ENCODE measurements at places on chromosomes 16 and 17.

GRCh38 chr16:71847096-71847495, 1.3 kb downstream of the ATXN1L start:
- no peak for DNase-seq

DNA sequence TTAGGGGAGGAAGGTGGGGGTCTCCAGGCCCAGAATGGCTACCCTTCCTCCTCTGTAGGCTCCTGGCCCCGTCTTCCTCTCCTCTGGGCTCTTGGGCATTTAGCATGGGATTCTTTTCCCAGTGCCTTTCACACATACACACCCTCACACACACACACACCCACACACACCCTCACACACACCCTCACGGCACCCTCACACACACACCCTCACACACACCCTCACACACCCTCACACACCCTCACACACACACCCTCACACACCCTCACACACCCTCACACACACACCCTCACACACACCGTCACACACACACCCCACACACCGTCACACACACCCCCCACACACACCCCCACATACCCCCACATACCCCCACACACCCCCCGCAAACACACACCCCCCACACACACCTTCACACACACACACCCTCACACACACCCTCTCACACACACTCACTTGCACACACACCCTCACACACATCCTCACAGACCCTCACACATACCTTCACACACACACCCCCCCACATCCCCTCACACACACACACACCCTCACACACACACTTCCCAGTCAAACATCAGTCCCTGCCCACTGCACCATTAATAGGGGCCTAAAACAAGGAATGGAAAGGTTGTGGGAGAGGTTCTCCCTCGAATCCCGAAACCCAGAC, 845 bp downstream of the SGCA start:
- DNase-seq, result no peak

DNA sequence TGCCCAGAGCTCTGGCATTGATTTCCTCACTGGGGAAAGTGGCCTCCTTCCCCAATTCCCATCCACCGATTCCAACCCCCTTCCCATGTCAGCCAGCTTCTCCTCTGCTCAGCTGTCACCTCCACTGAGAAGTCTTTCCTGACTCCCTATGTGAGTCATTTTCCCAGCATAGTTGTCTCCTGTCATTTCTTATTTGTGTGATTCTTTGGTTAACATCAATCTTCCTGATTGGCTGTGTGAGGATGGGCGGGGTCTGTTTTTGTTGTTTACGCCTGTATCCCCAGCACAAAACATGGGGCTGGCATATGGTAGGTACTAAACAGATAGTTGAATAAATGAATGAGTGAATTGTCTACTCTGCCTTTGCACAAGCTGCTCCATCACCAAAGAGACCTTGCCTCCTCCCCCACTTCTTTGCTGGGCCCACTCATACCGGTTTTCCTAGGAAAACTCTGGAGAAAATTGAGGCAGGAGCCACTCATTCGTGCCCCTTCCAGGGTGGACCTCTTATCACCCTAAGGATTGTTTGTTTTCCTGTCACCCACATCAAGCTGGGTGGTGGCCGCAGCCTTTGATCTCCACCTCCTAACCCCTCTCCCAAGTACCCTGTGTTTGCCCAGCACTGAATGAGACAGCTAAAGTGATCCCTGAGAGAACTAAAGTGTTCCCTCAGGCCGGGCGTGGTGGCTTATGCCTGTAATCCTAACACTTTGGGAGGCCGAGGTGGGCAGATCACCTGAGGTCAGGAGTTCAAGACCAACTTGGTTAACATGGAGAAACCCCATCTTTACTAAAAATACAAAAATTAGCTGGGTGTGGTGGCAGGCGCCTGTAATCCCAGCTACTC, 1.2 kb upstream of the GRB7 start:
- no peak for DNase-seq

- DNase-seq, result no peak
Measured at GRCh38 chr16:86481607-86482006, 28.7 kb upstream of the FOXF1 start.

GRCh38 chr17:57645950-57646665, 99.0 kb downstream of the CCDC182 start:
- DNase-seq, result no peak

DNA sequence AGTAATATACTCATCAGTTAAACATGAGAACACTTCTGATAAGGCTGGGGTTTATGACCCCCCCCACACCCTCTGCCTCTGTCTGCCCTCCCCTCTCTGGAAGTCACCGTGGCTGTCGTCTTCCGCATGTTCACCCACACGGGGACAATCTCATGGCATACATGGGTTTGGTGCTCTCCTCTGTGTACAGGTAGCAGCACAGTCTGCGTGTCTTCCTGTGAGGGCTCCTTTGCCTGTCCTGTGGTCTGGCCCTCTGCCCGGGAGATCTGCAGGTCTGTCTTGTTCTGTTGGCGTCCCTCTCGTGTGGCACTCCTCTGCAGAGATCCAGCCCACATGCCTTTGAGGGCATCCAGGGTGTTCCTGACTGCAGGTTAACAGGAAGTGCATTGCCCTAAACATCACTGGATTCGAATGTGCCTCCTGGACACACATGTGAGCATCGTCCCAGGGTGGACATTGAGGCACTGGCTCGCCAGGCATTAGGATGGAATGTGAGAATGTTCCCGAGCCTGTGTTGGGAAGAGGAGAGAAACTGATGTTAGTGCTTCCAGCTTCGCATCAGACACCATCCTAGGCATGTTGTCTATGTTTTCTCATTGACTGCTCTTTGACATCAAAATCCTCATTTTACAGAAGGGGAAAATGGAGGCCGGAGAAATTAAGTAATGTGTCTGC, 54.5 kb downstream of the NKD1 start:
- no peak for DNase-seq

- DNase-seq, result no peak
Measured at GRCh38 chr17:72165867-72166439, 45.1 kb downstream of the SOX9 start.

DNA sequence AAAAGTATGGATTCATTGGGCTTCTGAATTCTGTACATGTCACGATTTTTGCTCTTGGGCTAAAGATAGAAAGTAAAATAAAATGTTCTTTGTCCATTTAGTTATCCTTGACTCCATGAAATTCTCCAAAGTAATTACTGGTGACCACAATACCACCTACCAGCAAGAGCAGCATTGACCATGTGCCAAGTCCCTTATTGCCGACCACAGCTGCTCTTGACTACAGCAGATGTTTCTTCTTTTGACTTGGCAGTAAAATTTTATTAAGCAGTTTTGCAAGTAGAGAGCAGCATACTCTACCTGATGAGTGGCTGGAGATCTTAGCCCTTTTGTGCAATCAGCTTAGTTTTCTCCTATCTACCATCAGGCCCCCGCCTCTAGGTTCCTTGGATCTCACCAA, 152.2 kb upstream of the TBX2 start:
- peak; percentile 48 for DNase-seq

DNA sequence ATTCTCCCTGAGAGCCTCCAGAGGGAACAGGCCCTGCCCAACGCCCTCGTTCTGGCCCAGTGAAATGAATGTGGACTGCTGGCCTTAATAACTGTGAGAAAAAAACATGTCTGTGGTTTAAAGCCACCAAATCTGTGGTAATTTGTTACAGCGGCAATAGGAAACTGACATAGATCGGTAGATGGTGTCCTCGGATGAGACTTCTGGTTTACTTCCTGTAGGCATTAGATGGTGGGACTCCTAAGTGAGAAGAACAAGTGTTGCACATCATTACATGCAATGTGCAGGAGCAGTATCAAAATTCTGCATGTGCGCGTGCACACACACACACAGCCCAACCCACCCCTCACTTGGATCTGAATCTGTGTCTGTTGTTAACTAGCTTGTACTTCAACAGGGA, 42.0 kb downstream of the CDK5R1 start:
- DNase-seq, result no peak

DNA sequence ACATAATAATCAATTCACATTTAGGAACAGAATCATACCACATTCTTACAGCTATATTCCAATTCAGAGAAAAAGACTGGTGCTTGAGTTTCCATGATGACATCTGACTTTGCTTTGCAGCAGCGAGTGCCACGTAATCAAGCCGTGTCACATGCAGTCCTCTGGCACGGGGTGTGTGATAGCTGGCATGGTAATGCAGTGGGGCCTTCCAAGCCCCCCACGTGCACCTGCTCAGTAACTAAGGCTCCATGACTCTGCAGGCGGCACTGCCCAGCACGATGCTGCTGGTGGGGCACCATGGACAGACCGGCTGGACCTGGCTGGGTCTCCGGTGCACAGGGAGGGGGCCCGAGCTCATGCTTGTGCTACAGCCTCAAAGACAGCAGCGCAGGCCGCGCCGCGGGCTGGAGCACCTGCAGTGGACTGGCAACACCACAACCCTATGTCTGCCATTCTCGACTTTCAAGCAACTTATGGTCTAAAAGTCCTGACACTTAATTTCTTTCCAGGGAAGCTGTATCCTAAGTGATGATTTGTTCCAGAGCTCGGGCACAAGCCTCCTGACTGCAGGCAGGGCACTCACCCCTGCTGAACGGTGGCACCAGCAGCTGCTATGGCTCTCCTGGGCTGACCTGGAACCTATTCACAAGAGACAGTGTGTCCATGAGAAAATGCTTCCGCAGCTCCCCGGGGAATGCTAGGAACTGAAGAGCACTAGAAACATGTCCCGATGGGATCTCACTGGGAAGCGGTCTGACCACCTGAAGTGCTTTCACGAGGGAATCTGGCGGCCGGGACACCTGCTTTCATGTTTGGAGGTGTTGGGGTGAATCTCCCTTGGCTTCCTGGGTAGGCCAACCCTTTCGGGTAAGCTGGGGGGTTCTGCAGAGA, 99.5 kb upstream of the DNAH17 start:
- no peak for DNase-seq

GRCh38 chr17:61106354-61106753, 293.3 kb upstream of the TBX2 start:
- DNase-seq, result no peak

GRCh38 chr16:67862623-67863583, 9.9 kb upstream of the EDC4 start:
- peak; percentile 34 for DNase-seq

DNA sequence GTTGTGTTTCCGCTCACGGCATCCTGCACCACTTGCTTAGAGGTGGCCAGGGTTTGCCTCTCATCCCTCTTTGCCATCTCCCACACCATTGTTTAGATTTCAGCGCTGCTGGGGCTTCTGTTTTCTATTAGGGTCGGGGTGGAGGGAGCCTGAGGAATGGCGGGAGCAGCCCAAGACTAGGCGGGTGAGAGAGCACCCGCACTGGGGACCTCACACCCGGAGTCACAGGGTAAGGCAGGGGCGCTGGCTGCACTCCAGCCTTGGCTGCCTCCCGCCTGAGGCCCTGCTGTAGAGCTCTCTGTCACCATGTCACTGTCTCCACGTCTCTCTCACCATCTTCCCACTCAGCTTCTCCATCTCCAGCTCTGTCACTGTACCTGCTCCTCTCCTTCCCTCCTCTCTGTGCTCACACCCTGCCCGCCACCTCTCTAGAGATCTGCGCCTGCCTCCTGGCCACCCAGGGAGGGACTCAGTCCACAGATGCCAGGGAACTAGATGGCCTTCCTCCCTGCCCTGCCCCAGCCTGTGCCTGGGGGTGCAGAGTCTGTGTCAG, 32.8 kb upstream of the ABCC3 start:
- DNase-seq, result no peak

DNA sequence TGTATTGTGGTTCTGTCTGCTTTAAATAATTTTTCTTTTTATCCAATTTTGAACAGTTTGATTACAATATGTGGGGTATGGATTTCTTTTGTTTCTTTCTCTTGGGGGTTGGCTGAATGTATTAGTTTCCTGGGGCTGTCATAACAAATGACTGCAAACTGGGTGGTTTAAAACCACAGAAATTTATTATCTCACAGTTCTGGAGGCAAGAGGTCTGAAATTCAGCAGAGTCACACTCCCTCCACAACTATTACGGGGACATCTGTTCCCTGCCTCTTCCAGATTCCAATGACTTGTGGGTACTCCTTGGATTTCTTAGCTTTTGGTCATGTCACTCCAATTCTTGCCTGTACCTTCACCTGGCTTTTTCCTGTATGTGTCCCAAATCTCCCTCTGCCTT, 23.7 kb downstream of the COX11 start:
- peak; percentile 45 for DNase-seq

- no peak for DNase-seq
Measured at GRCh38 chr16:15961060-15961511, 11.7 kb downstream of the ABCC1 start.

- DNase-seq, result no peak
Measured at GRCh38 chr17:37212179-37212578, 163.6 kb upstream of the C17orf78 start.

GRCh38 chr17:73496232-73496631, 148.0 kb downstream of the SDK2 start:
- DNase-seq, result no peak

DNA sequence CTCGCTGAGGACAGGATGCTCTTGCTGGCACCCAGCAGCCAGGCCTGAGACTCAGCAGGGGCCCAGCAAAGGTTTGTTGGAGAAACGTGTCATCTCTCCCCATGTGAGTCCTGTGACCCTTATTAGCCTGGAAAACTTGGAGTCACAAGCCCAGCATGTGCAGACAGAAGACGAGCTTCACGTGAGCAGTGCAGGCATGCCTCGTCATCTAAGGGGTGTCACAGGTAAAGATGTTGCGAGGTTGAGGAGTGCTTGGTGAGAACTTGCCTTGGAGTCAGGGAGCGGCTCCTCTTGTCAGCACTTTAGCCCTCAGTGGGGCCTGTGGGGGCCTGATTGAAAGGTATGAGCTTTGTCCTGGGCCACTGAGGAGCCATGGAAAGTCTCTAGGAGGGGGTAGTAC, 2.1 kb upstream of the CTRL start:
- DNase-seq, result no peak

DNA sequence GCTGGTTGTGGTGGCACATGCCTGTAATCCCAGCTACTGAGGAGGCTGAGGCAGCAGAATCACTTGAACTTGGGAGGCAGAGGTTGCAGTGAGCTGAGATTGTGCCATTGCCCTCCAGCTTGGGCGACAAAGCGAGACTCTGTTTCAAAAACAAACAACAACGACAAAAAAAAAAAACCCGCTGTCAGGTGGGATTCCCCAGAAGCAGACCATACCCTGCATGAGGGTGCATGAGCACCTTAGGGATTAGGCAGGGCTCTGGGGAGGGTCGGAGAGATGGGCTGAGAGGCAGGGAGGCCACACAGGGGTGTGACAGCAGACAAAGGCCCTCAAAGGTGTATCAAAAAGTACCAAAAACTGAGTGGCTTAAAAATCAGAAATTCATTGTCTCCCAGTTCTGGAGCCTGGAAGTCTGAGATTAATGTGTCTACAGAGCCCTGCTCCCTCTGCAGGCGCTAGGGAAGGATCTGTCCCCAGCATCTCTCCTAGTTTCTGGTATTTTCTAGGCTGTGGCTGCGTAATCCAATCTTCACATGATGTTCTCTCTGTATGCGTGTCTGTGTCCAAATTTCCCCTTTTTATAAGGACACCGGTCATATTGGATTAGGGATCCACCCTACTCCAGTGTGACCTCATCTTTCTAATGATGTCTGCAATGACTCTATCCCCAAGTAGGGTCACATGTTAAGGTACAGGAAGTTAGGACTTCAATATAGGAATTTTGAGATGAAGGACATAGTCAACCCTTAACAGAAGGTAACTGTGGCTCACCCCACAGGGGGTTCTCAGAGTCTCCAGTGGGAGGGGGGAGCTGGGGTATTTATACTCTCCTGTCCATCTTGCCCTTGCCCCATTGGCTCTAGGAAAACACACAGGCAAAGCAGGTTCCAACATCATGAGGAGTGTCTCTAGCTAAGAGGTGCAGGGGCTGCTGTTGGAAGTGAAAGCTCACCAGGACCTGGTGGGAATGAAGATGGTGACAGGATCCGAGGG, 13.6 kb upstream of the TVP23A start:
- DNase-seq, result no peak

Data from AG08395 (cell line).